ENCODE measurements at places on chromosomes 6 and 20. TPM values are rescaled to one million over a fixed set of nuclear protein-coding genes. Genes with fewer than 3 reads are reported as not detected.
A peak's percentile ranks its signal among the peaks of the same experiment; 100 is the strongest.

GNMT gene
- 0.54 TPM for total RNA-seq

- no peak for DNase-seq
Observed at GRCh38 chr6:150702675-150703074, 103.0 kb downstream of the PLEKHG1 start.

DNA sequence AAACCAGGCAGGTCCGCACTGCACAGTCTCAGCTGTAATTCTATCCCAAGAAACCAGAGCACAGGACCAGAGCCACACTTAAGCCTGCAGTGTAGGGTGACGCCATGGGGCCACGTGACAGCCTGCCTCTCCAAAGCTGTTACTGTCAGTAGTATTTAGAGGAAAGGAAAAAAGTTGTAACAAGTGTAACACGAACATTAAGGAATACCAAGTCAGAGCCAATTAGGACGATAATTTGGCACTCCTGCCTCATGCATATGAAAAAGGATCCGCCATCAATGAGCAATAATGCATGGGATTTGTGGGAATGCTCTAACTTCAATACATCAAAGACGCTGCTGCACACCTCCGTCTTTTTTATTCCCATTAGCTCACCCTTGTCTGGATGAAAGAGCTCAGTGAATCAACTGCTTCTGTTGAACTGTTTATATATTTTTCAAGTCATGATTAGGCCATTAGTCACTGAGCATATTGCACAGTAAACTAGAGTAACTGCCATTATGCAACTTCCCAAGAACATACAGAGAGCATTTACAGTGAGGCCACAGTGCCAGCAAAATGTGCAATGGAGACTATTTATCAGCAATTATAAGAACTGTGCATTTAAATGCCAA, 79.9 kb downstream of the ATXN1 start:
- DNase-seq: peak; percentile 51

DSTN gene
- total RNA-seq: 409 TPM

GRCh38 chr20:25054995-25055629, 2.8 kb downstream of the ACSS1 start:
- DNase-seq: no peak

DNA sequence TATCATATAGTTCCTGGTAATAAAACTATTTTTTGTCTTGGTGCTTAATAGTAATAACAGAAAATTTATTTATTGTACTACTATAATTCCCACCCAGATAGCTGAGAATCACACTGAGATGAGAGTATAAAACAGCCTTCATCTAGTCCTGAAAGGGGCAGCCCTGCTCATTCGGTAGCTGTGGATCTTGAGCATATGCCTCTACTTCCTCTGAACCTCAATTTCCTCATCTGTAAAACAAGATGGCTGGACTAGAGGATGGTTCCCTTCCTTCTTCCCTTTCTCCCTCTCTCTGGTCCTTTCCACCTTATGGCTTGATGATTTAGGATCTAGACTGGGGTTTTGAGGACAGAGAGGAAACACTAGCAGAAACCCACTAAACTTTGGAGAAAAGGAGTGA, 15.0 kb downstream of the FKBP5 start:
- DNase-seq: no peak

GRCh38 chr20:33279261-33279910, 3.6 kb upstream of the BPIFB1 start:
- peak; percentile 26 for DNase-seq

DNA sequence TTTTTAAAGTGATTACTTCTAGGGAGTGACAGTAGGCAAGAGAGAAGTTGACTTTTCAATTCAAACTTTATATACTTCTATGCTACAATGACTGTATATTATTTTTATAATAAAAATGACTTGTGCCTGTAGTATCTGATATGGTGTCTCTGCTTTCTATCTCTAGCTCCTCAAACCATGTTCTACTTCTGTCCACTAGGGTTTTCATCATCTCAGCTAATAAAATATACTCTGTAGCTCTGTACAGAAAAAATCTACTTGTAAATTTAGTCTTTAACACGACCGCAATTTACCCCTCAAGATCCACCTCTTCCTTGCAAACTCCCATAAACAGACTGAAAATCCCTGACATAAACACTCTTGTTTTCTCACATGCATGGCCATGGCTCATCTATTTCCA, 42.3 kb downstream of the HBS1L start:
- DNase-seq: no peak

- DNase-seq: no peak
Observed at GRCh38 chr6:143449714-143450452, 612 bp downstream of the ADAT2 start.

XKR7 gene
- total RNA-seq: 0.06 TPM

GRCh38 chr6:47362857-47363461, 53.3 kb upstream of the TNFRSF21 start:
- no peak for DNase-seq

RAET1E gene
- 1.0 TPM for total RNA-seq

- no peak for DNase-seq
Observed at GRCh38 chr20:33836277-33836676, 25.1 kb downstream of the CHMP4B start.

DNA sequence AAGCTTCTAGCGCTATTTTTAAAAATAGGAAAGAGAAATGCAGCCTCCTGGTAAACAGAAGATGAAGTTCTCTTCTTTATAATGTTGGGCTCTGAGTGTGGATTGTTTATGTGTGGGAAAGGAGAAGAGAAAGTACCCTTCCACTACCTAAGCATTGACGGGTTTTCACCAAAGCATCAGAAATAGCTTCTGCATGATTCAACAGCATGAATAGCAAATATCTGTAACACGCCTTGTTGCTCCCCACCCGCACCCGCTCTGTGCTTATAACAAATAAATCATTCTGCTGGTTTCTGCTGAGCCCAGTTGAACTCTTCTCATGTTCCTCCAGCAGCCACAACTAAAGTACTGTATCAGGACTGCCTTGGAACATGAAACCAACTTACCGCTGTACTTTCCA, 20.7 kb downstream of the TXLNB start:
- DNase-seq: peak; percentile 18

UNC5CL gene
- 53.7 TPM for total RNA-seq

- DNase-seq: no peak
Observed at GRCh38 chr20:1718604-1719384, 61.2 kb upstream of the SIRPG start.

KCNK15 gene
- total RNA-seq: 11.7 TPM

- DNase-seq: no peak
Observed at GRCh38 chr20:51347831-51348230, 194.7 kb downstream of the NFATC2 start.

LRRN4 gene
- 89.3 TPM for total RNA-seq

DNA sequence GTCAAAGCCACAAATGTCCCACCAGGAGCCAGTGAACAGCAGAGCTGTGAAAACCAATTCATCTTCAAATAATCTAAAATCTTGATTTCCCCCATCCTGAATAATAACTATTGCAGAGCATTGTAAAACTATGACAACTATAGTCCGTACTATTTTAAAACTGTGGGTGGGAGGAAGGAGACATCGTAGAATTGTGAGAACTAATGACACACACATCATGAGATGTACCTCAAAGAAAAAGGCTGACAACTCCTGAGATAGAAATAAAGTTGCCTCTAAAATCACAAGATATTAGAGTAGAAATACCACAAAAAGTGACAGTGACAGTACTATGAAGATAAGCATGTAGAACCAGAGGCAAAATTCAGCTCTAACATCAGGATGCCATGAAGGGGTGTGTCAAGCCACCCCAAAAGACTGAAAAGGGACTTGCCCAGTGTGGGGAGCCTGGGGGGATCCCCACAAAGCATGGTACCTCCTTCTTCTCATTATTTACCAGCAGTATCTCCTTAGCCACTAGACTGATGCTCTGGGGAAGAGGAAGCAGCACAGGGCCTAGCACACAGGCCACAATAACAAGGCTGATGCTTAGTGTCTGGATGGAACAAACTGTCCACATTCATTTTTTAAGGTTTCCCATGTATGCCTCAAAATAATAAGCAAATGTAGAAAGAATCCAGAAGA, 13.4 kb downstream of the NAPB start:
- no peak for DNase-seq

DNA sequence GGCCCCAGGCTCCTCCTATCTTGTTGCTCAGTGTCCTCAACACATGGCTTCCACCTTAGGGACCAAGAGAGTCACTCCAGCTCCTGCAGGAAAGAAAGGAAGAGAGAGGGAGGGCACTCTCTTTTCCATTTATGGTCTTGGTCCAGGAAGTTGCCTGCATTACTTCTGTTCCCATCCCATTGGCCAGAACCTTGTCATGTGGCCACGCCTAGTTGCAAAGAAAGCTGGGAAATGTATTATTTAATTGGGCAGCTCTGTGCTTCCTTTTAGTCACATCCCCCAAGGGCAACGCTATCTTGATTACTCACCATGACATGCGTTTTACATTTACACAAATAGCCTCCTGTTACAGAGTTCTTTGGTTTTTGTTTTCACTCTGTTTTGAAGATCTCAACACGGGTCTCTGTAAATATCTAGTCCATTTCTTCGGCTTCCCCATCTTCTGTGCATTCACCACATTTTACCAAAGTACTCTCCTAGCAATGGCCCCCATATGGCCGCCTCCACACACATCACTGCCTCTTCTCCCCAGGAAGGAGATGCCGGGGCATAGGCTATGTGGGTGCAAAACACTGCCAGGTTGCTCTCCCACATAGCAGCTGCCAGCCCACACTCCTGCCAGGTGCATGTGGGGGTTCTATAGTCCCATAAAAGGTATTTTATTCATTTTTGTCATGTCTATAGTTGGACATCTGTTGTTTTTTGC, 35.7 kb upstream of the ZMYND8 start:
- no peak for DNase-seq

DNA sequence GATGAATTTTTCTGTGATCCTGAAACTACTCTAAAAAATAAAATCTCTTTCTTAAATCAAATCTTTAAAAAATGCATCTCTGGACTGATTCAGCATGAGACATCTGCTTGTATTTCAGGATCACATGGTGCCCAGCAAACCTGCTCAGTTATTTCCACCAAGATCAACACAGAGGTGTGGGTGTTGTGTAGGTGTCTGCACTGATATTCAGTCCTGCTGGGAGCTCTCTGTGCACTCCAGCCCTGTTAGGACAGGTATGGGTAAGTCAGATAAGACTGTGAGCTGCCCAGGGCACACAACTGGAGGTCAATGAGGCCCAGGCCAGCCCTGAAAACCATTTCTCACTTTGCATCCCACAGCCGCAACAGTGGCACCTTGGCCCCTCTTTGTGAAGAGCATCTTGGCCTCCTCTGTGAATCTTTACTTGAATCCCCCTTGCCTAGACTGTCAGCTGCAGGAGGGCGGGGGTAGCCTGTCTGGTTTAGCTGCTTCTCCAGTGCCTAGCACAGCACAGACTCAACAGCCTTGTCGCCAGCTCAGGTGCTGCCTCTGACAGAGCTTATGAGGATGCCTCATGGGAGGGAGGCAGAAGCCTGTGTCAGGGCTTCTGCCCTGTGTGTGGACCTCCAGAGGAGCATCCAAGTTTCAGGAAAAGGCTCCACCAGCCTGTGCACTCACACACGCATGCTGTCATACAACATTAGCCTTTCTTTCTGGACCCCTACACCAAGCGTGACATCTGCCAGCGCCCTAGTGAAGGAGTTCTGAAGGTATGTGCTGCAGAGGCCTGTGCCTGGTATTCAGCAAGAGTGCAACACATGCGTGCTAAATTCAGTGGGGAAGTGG, 187.6 kb upstream of the CST7 start:
- DNase-seq: no peak

DNA sequence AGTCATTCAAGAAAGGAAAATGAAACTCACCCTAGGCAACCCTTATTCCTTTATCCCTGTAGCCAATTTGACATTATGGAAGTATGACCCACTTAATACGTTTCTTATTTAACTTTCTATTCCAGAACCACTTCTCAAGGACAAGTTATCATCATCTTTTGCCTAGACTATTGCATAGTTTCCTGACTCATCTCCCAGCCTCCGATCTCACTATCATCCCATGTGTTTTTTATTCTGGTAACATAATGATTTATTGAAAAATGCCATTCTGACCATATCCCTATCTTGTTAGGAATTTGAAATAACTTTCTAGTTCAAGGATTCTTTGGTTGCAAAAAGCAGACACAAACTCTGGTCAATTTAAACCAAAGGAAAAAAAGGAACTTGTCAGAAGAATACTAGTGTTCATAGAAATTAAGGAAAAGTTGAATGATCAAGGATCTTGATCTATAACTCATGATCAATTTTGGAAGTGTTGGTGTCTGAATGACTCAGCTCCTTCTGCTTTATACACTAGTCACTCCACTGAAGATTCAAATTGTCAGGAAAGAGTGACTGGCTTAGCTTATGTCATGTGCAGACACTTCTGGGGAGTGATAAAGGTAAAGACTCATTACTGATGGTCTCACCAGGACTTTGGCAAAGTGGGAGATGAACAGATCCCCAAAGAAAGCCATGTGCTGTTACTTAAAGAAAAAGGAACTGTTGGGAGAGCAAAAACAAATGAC, 8.5 kb upstream of the TINAG start:
- no peak for DNase-seq

PSMG4 gene
- total RNA-seq: 24.9 TPM

DNA sequence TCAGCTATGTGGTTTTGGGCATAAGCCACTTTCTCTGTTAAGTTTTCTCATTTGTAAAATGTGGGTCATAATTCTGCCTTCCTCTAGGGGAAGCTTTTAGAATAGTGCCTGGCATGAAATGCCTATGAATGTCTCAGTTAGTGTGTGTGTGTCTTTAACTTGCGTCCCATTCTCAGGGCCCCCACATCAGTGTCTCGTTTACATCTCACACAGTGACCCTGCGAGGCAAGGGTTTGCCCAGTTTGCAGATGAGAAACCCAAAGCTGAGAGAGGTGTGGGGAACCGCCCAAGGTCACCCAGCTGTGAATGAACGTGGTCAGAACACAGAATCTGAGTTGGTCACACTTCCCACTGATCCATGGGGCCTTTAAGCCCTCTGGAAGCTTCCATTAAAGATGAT, 14.1 kb downstream of the DYNLRB1 start:
- no peak for DNase-seq

OR2B6 gene
- total RNA-seq: not detected

WFDC5 gene
- 1.0 TPM for total RNA-seq

- no peak for DNase-seq
Observed at GRCh38 chr6:135097172-135097571, 42.5 kb upstream of the HBS1L start.

OXT gene
- not detected for total RNA-seq

DNA sequence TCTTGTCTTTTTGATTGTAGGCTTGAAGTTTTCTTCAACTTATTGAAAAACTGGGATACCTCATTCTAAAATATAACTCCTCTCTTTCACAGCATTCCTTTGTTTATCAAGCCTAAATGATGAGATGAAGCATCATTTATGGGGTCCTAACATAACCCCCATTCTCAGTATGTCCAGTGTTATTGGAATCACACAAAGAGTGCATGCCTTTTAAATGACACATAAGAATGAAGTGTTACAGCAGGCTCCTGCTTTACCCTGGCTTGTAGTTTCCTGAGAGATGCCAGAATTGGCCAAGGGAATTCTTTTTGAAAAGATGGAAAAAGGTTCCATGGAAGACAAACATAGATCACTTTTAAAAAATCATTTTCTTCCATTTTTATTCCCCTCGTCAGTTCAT, 502.4 kb downstream of the BCKDHB start:
- no peak for DNase-seq

GRCh38 chr6:7758456-7758855, 32.6 kb downstream of the BMP6 start:
- DNase-seq: no peak

Measured in kidney (tissue), 22 donors.